Islet precursor cell (in vitro differentiated cells): ENCODE measurements at places on chromosomes 3 and 15.

DNA sequence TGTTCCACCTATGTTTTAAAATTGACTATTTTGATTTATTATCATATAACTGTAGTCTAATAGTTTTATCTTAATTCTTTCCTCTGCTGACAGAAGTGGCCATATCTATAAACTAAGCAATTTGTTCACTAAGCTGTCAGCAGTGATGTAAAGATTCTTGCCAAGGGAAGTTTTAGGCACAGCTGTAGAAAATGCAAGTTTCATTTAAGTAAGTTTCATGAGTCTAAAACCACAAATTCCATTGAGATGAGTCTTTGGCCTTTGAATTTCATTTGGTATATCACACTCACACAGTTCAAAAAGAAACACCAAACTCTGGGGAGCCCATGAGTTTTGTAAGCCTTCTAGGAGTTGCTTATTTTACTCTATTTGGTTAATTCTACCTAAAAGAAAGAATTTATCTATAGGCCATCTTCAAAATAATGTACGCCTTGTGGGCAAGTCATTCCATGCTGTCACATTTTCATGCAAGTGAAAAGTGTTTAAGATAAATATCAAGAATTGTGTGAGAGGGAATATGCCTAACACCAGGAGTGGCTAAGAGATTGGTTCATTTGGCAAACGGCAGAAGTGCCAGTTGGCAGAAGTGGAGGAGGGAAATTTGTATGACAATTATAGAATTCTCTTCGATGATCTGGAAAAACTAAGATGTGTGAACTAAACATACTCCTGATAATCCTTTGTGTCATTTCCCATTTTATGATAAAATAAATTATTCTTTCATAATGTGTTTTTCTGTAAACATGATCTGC, 292.9 kb downstream of the ZIC4 start:
- DNase-seq: no peak

DNA sequence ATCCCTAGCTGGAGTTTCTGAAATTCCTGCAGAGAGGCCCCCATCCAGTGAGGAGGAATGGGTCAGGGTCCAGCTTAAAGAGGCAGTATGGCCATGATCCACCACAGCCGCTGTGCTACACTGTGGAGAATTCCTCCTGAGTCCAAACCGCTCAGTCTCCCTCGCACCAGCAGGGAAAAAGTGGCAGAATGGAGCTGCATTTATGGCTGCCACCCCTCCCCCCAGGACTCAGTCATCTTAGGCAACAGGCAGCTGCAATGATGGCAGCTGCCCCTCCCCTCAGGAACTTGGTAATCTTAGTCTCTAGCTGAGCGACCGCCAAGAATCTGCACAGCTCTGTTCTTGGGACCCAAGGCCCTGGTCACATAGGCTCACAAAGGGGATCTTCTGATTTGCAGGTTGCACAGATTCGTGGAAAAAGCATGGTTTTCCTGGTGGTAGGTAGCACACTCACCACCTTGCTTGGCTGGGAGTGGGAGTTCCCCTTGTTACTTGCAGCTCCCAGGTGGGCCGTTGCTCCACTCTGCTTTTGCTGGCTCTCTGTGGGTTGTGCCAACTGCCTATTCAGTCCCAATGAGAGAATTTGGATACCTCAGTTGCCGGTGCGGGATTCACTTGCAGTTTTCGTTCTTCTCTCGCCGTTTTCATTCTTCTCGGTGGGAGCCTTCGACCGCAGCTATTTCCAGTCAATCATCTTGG, 204.1 kb downstream of the STXBP5L start:
- peak; percentile 70 for DNase-seq

DNA sequence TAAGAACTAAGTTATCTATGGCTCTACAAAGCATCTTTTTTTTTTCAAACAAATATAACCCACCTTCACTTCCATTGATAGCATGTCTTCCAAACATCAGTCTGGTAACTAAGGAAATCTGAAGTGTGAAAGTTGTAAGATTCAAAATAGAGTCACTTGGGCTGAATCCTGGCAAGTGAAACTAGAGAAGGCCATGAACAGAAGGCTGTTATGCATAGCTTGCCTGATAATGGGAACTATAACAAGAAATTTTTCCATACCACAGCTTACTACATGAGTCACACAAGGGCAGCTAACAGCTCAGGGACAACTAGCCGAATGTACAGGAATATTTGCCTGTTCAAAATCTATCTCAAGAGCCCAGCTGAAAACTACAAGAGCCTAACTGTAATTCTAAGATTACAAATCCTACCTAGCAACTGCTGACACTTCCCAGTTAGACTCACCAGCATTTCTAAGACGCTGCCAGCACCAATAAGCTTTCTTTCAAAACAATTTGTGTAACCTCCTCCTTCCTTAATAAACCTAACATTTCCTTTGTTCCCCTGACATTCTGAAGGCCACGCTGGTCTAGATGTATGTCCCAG, 1066.5 kb downstream of the PLOD2 start:
- DNase-seq: no peak

DNA sequence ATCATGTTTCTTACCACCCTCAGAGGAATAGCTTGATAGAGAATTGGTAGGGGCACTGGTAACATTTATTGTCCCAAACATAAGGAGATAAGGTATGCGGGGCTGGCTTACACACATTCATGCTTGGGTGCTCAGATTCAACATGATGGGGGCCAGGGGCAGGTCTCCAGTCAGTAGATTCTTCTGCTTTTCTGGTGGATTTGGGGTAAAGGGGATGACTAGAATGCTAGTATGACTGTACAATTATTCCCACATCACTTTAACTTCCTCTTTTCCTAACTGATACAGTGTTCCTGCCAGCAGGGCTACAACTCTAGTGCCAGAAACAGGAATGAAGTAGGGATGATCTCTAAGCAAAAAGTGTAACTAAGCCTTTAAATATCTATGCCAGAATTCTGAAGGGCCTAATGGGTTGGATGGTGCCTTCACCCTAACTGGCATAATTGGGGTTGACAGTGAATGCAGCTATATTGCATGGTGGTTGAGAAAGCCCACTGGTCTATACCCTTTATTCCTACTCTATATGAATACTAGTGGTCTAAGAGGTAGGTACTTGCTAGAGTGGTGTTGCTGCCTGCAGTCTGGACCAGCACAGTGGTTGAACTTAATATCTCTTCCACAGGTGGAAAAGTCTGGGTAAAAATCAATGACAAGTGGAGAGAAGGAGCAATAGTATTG, 117.4 kb downstream of the IL12A start:
- DNase-seq: no peak

- DNase-seq: no peak
Observed at GRCh38 chr15:63473007-63473748, 31.2 kb upstream of the USP3 start.

GRCh38 chr15:44584162-44584749, 47.3 kb downstream of the EIF3J start:
- peak; percentile 69 for DNase-seq

DNA sequence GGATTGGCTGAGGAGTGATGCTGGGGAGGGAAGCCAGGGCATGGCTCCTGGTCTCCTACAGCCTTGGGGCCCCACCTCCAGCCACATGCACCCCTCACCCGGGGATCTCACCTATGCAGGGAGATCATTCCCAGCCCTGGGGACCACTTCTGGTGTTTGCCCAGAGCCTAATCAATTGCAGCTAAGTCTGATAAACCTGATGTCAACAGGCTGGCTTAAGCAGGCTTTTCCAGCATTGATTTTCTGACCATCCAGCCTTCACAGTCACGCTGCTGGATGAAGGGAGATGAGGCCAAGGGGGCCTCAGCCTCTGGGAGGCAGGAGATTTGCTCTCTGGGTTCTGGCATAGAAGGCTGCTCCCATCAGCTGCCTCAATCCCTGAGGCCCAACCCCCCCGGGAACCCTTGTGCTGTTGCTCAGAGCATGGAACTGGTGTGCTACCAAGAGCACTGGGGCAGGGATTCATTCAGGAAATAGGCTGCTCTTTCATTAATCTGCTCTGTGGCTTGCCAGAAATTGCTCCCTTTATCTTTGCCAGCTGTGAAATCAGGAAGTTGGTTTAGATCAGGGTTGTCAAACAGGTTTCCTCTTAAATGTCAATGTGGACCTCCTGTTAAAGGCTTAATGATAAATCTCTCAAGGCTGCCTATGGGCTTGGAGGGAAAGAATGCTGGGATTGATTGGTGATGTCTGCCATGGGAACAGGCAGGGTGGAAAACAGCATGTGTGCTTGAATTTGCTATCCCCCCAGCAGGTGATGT, 19.0 kb downstream of the FAM3D start:
- no peak for DNase-seq
